HAP-1 (cell line): ENCODE measurements at places on chromosomes 2 and 18.

GRCh38 chr18:32974421-32975162, 201.8 kb upstream of the KLHL14 start:
- no peak for DNase-seq

DNA sequence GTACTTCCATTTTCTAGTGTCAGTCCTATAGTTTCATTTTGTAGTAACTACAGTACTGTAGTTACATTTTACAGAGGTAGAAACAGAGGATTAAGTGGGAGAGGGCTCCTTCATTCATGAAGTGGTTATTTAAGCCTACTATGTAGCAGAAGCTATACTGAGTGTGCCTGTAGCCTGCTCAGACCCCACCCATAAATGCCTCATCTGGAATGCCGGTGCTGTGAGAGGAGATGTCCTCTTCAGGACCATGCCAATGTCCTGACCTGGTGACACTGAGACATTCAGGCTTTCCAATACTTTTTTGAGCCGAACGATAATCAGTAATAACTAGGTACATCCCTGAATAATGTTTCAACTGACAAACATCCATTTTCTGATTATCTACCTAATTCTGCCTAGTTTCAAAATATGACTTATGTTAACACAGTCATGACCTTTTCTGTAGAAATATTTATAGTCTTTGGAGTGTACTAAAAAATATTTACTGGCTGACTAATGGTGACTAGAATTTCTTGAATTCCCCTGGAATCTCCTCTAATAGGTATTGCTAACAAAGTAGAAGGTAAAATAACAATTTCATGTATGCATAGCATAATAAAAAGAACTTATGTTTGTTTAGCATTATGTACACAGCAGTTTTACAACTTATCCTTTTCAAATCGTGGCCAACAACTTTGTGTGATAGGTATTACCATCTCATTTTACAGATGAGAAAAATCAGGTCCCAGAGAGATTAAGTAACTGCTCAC, 10.2 kb upstream of the ARHGAP28 start:
- DNase-seq, result no peak

GRCh38 chr2:3503046-3503445, 16.3 kb downstream of the ADI1 start:
- DNase-seq, result no peak

- DNase-seq, result no peak
These were observed 40.3 kb downstream of the CYP27C1 start for GRCh38 chr2:127179766-127180165.

- DNase-seq, result no peak
These were observed 219.3 kb downstream of the ZEB2 start for GRCh38 chr2:144300632-144301031.

DNA sequence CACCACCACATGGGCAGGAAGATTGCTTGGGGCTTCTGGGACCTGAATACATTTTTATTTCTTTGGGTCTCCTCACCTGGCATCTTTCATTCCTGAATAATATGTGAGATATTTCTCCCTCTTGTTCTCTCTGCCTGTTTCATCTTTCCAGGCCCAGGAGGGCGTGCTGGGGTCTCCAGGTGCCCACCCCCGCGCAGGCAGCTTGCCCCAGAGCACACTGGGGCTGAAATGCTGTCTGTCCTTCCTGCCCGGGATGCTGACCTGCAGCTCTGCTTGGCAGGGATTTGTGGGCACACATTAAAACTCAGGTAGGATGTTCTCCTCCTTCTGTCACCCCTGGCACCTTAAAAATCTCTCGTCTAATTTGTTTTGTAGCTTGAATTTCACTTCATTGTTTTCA, 39.7 kb upstream of the TEX51 start:
- DNase-seq, result no peak

DNA sequence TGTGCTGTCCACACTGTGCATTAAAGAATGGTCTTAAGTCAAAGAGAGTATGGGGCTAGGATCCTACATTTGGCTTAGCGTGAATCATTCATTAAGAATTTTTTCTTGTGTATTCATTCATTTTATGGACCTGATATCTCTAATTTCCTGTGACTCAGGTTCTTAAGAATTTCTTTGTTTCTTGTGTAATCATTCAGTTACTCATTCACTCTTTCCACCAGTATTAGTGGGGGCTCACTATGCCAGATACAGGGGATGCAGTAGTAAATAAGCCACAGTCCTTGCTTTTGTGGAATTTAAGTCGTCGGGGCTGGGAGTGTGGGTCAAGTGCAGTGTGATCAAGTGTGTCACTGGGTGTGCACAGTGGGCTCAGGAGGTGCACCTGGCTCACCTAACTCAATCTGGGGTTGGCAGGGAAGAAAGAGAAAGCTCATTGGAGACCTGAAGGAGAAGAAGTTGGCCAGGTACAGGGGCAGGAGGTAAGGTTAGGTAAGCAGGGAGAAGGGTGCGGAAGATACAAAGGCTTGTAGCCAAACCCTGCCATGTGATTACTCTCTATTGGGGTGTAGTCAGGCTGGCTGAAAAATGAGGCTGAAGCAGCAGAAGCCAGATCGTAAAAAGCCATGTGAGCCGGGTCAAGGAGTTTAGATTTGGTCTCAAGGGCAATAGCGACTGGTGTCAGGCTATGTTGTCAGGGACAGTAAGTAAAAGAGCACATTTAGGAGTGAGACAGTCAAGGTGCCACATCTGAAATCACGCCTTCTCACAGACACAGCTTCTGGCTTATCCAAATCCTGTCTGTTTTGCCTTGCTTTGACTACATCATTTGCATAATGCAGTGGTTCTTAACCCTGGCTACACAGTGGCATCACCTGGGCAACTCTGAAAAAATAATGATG, 67.2 kb downstream of the KCTD1 start:
- DNase-seq, result no peak

DNA sequence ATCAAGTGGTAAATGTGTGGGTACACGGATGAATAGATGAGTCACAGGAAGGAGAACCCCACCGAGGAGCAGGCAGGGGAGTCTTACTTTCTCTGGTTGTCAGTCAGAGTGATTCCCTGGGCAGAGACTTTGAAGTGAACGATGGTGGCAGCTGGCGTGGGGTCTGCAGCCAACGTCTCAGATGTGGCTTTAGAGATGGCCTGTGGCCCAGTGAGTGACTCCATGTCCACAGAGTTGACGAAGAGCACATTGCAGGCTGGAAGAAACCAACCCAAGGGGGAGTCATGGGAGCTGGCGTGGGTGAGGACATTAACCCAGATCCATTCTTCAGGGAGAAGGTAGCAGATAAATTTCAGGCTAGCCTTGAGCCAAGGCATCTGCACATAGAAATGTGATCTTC, 193.1 kb downstream of the TNS1 start:
- no peak for DNase-seq

- no peak for DNase-seq
These were observed 133.5 kb downstream of the TANC1 start for GRCh38 chr2:159101755-159102489.

- no peak for DNase-seq
These were observed 59.8 kb upstream of the PTH2R start for GRCh38 chr2:208346756-208347155.

- DNase-seq, result no peak
These were observed 174.3 kb downstream of the C1D start for GRCh38 chr2:67888351-67889005.

DNA sequence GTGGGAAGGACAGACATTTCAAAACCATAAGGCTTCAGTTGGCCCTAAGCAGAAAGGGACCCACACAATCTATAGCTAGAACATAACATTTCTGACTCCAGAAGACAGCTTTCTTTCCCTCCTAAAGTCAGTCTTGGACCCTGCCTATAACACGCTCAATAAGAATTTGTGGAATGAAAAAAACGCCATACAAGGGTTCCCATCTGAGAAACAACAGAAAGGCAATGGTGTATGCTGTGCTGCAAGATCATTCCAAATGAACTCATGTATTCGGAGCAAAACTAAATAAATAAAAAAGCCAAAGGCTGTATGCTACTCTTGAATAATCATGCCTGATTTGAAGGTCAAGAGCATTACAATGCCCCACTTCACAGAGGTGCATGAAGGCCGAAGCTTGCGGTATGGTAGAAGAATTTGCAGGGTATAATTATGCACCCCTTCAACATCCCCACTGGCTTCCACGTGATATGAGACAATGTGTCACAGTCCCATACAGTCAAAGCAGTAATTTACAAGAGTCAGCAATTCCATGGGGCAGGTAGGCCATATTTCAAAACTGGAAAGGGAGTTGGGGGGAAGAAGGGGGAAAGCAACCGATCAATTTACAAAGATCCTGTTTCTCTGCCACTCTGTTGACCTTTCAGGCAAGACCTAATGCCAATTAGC, 61.4 kb upstream of the SLC14A2 start:
- DNase-seq, result no peak

DNA sequence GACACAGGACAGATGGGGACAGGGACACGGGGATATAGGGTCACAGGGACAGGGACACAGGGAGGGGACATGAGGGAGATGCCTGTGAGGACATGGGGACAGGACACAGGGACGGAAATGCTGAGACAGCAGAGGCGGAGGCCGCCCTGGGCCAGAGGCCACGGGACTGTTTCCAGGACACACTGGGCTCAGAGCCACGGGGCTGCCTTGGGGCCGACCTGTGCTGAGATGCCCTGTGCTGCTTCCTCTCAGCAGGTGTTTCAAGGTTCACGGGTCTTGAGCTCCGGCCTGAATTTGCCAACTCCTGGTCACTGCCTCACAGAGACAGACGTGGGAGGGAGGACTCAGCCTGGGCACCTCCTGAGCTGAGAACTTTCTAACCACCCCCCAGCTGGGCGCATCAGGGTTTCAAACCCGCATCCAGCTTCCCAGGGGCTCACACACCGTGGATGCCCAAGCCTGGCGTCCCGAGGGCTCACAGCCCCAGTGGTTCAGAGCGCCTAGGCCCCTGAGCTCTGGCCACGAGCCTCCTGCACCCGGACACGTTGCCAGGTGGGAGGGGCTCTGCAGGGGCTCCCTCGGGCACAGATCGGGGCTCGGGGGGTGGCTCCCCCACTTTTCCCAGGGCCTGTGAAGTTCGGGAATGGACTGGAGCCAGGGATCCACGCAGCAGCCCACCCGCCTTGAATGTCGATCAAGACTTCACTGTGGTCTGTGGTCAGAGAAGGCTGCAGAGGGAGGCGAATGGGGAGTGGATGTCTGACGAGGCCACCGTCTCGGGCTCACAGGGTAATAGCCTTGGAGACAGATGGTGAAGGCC, 64.1 kb downstream of the SLC66A2 start:
- no peak for DNase-seq

GRCh38 chr2:119259296-119259860, 35.7 kb downstream of the STEAP3 start:
- no peak for DNase-seq

DNA sequence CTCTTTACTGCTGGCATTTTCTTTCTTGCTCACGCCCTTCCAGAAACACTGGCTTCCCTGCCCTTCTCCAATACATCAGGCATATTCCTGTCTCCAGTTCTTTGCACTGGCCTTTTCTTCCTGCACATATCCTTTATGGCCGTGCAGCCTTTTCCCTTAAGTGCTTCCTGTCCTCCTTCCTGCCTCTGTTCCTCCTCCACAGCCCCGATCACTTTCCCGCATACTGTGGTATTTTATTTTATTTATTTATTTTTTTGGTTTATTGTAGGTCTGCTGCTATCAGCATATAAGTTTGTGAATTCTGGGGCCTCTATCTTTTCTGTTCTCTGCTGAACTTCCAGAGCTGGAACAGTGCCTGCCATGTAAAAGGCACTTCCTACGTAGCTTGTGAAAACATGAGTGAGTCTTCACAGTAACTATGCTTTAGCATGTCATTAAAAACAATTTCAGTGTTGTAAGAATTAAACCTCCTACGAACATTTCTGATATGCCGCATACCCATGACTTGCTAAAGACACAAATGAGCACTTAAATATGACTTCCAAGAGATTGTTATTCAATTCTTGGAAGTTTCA, 289.1 kb downstream of the TRIB2 start:
- no peak for DNase-seq

GRCh38 chr2:9657083-9657482, 26.3 kb upstream of the YWHAQ start:
- DNase-seq, result no peak

- DNase-seq, result no peak
These were observed 337.9 kb upstream of the SALL3 start for GRCh38 chr18:78641689-78642231.

DNA sequence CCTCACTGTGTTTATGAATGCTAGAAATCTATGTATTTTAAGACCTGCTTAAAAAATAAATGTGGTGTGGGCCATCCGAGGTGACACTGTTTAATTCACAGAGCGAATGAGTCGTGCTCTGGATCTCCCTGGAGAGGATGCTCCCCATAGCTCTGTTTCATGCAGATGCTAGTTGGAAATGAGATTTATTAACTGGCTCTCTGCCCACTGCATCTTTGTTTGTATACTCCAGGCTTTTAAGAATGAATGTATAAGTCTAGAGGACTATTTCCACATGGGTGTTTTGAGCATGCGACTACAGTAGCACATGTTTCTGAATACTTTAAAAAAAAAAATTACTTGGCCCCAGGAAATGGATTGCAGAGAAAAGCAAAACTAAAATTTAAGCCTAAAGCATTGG, 3.9 kb downstream of the MAPRE2 start:
- DNase-seq, result no peak

DNA sequence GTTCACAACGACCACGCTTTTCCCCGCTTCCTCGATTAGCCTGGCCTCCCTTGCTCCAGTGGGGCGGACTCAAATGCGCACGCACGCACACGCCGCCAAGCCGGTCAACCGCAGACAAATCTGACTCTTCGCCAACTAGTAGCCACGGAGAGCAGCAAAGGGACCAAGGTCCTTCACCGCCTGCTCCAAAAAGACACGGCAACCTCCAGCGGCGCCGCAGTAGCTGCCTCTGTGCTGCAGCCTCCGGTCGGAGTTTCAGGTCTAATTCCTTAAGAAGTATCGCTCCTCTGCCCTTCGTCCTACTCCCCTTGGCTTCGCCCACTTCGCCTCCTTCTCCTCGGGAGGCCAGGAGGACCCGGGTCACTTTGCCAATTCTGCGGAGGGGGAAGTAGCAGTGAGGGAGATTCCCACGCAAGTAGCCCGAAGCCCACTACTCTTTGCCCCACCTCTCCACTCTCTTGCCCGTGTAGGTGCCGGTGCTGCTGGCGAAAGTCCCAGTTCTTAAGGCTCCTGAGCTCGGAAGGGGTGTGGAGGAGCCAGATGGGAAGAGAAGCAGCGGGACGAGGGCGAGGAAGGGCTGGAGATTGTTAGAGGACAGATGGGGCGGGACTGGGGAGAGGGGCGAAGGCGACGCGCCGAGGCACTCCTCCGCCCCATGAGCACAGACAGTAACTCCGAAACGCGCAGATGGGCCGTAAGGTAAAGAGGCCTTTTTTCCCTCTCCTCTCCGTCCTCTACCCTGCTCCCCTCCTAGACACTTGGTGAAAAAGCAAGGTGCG, 615 bp downstream of the AKAIN1 start:
- no peak for DNase-seq

- DNase-seq, result no peak
These were observed 33.3 kb downstream of the DSEL start for GRCh38 chr18:67483237-67483636.
